Activated T-helper 1 cell treated with anti-CD3 and anti-CD28 coated beads, Interleukin-2, amount 50 U/mL, for 16 hours (primary cell): ENCODE measurements at places on chromosomes 16 and 17.

DNA sequence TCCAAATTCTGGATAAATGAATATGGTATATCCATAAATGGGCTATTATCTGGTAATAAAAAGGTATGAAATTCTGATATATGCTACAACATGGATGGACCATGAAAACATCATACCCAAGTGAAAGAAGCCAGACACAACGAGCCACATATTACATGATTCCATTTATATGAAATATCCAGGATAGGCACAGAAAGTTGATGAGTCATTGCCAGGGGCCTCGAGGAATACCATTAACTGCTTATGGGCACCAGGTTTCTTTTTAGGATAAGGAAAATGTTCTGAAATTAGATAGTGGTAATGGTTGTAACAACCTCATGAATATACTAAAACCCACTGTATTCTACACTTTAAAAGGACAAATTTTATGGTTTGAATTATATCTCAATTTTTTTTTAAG, 123.2 kb downstream of the PITPNC1 start:
- DNase-seq: no peak

DNA sequence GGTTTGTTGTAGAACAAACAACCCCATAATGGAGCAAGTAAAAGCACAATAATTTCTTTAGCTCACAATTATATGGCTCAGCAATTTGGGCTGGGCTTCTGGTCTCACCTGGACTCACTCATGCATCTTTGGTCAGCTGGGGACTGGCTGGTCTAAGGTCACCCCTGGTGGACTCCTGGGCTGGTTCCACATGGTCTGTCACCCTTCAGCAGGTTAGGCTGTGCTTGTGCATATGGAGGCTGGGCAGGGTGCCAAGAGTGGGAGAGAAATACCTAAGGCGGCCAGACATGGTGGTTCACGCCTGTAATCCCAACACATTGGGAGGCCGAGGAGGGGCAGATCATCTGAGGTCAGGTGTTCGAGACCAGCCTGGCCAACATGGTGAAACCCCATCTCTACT, 27.0 kb upstream of the SMURF2 start:
- DNase-seq: no peak

GRCh38 chr17:10798332-10798749, 5.6 kb downstream of the TMEM238L start:
- no peak for DNase-seq

DNA sequence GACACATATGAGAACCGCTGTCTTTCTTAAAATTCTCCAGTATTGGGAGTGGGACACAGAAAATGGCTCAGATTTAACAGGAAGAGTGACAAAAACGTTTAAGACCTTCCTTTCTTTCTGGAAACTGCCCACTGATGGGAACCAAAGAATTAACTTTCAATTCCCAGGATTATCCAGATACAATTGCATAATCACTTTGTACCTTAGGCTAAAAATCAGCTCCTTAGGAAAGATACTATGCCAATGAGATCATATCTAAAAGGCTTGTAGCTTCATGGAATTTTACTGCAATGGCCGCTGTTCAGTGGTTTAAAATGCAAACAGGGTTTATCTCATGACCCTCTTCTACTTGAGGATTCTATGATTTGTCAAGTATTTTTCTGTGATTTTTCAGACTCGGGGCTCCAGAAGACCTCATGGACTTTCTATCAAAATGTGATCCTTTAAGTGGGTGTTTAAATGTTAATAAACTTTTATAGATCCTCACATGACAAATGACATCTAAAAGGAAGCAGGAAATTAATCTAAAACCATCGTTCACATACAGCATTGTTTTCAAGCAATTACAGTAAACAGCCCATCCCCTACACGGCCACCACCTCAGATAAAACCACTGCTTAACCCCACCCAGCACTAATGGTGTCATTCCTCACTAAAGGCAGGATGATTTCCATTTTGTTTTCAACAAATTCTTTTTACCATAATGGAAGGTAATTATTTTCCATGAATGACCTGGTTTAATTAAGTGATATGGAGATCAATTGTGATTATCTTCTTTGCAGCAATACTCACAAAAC, 31.6 kb upstream of the ERN1 start:
- DNase-seq: no peak

DNA sequence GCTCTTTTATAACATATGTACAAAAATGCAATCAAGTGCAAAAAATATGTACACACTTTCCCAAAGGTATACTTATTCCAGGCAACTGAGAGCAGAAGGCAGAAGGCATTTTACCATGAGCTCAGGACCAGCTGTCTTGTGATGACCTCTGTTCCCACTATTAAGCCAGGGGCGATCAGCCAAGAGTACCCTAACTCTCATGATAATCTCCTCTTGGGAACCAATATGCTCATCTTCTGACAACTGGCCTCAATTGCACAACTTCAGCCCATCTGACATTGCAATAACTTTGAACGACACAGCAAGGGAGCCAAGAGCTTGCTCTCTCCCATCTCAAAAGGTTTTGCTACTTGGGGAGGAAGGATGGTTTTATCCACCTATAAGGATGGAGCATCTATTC, 471.9 kb downstream of the HS3ST3B1 start:
- DNase-seq: no peak

- no peak for DNase-seq
Measured at GRCh38 chr17:17780922-17781590, 55.7 kb downstream of the SREBF1 start.
